ENCODE measurements at places on chromosomes 1 and 21.

- no peak for DNase-seq
Observed at GRCh38 chr1:53982763-53983104, 35.3 kb downstream of the LDLRAD1 start.

DNA sequence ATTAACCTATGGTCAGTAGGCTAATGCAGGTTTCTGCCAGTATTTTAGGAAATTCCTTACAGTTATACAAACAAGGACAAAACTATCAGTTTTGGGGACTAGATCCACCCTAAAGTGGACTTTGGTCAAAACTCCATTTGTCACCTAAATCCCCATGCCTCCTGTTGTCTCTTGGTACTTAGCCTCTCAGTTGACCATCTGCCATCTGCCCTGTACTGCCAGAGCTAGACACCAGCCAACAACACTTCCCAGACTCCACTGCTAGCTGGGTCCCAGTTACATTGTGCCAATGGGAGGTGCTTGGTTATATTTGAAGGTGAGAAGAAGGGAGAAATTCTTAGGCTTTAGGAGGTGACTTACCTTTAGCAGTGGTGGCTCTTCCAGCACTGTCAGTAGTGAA lies 17.0 kb upstream of the BSDC1 start:
- no peak for DNase-seq

DNA sequence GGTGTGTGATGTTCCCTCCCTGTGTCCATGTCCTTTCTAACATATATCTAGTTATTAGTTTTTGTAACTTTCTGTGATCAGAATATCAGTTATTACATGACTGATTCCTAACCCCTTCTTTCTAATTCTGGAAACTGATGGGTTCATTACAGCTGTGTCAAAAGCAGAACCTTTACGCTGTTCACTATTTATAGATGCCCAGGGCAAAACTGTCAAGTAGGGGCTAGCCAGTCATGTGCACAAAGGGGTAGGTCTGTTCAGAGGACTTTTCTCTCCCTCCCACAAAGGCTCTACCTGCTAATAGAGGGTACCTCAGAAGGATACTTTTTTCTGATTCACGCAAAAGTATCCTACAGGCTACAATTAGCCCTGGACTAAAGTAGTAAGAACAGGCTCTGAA lies 79.2 kb downstream of the NRDC start:
- DNase-seq, result no peak

GRCh38 chr21:8990326-8991087 lies 1530.9 kb upstream of the TPTE start:
- DNase-seq, result no peak

GRCh38 chr1:88529581-88529980 lies 154.5 kb upstream of the PKN2 start:
- DNase-seq, result no peak

- peak; percentile 42 for DNase-seq
Observed at GRCh38 chr21:29105218-29105617, 25.2 kb upstream of the MAP3K7CL start.

GRCh38 chr1:153728305-153729066 lies 636 bp downstream of the INTS3 start:
- peak; percentile 58 for DNase-seq

DNA sequence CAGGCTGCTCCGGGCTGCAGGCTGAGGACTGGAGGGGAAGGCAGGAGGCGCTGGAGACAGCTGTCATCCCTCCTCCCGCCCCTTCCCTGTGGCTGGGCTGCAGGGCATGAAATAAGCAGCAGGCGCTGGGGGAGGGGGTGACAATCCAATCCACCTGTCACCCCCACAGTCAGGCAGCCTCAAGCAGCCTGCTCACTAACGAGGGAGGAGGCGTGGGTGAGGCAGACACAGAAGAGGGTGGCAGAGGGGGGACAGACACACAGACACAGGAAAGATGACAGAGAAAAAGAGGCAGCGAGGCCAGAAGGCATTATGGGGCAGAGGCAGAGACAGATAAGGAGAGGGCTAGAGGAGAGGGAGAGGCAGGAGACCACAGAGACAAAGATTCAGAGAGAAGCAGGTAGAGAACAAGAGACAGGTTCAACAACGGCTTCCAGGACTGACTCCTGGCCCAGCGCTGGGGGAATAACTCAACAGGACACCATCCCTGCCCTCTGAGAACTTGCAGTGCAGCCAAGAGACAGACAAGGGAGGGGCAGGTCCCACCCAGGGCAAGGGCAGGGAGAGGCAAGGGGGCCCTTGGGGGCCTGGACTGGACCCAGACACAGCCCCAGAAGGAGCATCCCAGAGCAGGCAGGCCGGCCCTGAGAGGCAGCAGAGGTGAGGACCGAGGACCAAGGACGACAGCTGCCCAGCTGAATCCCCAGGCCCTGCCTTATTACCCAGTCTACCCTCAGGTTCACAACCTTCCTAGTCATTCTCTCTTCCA lies 11.2 kb downstream of the MEF2D start:
- DNase-seq, result no peak

DNA sequence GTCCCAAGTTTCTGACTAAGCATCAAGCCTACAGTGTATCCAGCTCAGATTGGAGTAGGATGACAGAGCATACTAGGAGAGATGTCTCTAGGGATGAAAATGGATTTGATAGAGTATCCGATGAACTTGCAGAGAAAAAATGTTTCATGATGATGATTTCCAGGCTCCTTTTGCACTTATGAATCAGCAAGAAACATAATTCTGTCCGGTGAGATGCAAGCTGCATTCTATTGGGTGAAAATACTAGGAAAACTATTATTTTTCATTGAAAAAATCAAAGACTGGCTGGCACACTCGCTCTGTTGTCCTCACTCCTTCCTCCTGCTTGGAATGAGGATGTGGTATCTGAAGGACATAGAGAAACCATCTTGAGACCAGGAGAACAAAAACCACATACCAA lies 35.4 kb upstream of the RAB3GAP2 start:
- DNase-seq, result peak; percentile 61

GRCh38 chr1:3611170-3612019 lies at the start of gene MEGF6:
Gene MEGF6, minus strand, starts transcription at chr1:3611508. Its CDS starts 240 bp downstream, at chr1:3611268.
- DNase-seq, result peak; percentile 15

DNA sequence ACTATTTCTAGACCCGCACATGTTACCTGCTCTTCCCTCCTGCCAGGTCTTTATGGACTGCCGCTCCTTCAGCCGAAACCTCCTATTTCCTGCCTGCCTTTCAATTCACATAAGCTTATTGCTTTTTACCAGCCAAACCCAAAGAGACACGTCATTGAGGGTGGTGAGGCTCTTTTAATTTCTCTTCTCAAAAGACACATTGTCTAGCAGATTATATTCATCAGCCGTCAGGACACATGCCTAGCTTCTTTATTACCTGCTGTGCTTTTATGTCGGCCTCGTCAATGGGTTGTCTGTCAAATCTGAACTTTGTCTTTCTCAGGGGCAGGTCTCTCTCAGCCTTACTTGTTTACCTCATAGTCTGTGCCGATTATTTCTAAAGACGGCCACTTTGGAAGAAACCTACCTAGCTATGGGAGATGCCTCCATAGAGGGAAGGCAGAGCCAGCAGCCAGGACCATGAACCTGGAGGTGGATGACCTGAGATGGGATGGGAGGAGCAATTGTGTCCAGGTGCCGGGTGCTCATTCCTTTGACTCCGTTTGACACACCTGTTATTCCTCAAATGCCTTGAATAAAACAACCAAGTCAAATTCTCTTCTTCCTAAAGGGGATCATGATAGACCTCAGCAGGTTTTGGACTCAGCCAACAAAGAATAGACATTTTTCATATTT lies 42.0 kb downstream of the ZBTB18 start:
- DNase-seq, result no peak

GRCh38 chr21:44738621-44739020 lies 27.2 kb upstream of the TSPEAR start:
- no peak for DNase-seq

- DNase-seq, result peak; percentile 75
Observed at GRCh38 chr1:22835636-22836319, 125.1 kb downstream of the EPHB2 start.

- peak; percentile 57 for DNase-seq
Observed at GRCh38 chr1:225933072-225933471, 7.9 kb downstream of the LEFTY2 start.

DNA sequence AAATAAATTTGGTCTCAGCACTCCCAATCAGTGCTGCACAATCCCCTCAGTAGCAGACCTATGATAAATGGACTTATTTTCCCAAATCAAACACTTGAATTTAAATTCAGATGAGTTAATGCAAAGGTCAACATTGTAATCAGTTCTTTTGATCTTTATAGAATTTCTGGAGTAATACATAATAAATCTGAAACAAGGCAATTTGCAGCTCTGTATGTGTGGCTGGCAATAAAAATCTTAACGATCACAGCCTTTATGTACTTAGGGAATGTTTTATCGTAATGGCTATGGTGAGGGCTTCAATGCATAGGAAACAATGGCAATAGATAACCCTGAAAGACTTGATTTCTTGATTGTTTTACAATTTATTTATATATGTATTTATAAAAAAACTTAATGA lies 91.4 kb downstream of the GPATCH2 start:
- no peak for DNase-seq

DNA sequence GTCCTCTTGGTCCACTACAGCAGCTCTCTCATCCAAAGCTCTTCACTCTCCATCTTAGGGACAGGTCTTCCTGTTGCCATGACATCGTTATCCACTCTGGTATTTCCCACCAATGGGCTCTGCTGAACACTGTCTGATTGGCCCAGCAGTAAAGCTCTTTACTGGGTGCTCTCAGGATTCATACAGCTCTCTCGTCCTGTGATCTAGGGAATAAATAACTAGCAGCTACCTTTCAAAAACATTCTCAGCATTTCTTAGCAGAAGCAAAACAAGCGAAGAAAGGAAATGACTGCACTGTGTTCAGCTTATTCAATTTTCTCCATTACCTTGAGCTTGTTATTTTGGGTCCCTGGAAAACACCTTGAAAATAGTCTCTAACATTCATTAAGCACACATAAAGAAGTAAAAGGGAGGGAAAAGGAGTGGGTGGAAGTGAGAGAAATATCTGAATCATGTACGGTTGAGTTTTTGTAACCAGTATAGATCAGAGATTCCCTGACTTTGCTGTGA lies 163.4 kb upstream of the SGIP1 start:
- no peak for DNase-seq

DNA sequence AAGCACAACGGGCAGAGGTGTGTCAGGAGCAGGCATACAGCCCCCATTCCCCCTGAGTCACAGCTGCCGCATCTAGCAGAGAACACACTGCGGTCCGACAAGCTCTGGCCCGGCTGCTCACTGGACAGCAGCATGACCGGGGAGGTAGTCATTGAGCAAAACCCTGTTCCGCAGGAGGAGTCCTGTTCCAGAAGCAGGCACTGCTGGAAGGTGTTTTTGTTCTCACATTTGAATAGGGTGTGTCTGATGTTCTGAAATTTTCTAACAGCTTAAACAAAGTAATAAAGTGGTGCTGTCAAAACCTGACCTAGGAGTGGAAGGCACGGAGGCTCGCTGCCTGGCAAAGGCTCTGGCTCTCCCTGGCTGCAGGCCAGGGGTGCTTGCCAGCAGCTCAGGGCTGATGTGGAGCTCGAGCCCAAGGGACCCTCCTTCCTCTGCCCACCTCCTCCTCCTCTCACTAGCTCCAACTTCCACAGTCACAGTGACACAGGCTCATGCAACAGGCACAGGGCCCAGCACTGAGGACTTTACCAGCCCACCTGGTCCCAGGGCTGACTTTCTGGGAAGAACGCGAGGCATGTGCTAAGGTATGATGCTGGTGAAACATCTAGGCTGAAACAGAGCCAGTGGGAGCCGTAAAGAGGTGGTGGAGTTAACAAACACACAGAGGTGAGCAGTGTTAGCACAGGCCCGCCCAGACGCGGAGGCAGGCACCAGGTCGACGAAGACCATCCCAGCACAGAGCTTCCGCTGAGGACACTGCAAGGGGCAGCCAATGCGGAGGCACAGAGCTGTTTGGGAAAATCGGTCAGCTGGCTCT lies 118.6 kb upstream of the IFFO2 start:
- DNase-seq, result no peak

GRCh38 chr1:2603521-2604155 lies 17.1 kb downstream of the PRXL2B start:
- DNase-seq, result no peak

DNA sequence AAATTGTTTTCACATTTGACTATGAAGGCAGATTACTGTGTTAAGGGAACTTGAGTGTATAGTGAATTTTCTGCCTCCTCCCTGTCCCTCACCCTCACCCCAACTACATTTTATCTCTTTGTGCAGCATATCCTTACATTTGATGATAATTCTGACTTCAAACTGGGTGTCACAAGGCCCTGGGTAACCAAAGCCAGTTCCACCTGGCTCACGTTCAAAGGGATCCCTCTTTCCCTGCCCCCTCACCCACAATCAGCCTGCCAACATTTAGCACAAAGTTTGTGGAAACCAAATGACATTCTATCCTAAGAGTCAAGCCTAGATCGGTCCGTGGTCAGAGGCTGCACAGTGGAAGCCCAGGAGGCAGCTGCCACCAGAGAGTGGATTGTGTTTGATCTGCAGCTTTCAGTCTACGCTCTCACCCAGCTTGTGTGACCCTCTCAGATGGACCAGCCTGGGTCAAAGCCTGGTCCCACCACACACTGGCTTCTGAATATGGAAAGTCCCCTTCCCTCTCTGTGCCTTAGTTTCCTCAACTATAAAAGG lies 10.3 kb downstream of the KIAA0040 start:
- DNase-seq, result no peak
